Small intestine (tissue), 16 donors: ENCODE measurements at places on chromosomes 4 and X.
A peak's percentile ranks its signal among the peaks of the same experiment; 100 is the strongest.

DNA sequence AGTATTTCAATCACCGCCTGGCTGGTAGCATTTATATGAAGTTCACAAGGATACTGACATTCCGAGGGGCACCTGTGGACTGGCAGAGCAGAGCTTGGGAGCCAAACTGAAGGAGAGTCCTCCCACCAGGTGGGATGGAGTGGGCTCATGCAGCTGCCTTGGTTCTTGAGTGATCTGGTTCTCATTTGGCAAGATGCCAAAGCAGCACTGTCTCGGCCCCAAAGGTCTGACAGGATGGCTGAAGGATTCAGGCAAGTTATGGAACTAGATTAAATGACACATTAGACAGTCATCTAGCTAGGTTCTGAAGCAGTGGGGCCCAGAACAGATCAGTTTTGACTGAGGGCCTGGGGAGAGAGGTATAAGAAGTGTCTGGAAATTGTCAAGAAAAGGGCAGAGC, 3.2 kb downstream of the FGF16 start:
- no peak for DNase-seq

GRCh38 chr4:81678801-81679200, 207.1 kb upstream of the RASGEF1B start:
- no peak for DNase-seq

- no peak for DNase-seq
Measured at GRCh38 chrX:64188901-64189300, 16.6 kb downstream of the AMER1 start.

- no peak for DNase-seq
Measured at GRCh38 chr4:156915221-156915620, 56.4 kb downstream of the PDGFC start.

- peak; percentile 11 for DNase-seq
Measured at GRCh38 chr4:113049421-113050370, at the start of gene ANK2. ANK2 (plus strand) TSS chr4:113049653; CDS start chr4:113049729, 76 bp downstream.

DNA sequence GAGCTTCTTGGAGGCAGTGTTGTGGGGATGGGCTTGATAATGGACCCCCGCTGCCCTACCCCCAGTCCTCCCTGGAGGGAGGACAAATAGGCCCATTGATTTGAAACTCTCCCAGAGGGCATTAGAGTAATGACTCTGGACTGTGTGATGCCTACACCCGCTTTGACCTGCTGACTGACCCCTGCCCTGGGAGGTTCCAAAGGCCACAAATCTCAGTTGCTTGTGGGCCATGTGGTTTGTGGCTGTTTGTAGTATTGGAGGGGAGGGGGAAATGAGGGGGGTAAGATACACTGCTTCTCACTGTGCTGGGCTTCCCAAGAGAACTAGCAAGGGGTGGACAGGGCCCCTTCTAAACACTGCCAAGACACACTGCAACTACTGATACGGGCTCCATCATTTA, 27.6 kb upstream of the BCORL1 start:
- no peak for DNase-seq

GRCh38 chr4:165343353-165344191, 16.1 kb downstream of the MSMO1 start:
- DNase-seq, result peak; percentile 42

- DNase-seq, result peak; percentile 66
Measured at GRCh38 chr4:3461515-3462291, 1.4 kb upstream of the DOK7 start.

- peak; percentile 96 for DNase-seq
Measured at GRCh38 chr4:55733932-55734331, 85.7 kb upstream of the EXOC1L start.

GRCh38 chrX:9788911-9789310, 2.7 kb downstream of the SHROOM2 start:
- peak; percentile 18 for DNase-seq

DNA sequence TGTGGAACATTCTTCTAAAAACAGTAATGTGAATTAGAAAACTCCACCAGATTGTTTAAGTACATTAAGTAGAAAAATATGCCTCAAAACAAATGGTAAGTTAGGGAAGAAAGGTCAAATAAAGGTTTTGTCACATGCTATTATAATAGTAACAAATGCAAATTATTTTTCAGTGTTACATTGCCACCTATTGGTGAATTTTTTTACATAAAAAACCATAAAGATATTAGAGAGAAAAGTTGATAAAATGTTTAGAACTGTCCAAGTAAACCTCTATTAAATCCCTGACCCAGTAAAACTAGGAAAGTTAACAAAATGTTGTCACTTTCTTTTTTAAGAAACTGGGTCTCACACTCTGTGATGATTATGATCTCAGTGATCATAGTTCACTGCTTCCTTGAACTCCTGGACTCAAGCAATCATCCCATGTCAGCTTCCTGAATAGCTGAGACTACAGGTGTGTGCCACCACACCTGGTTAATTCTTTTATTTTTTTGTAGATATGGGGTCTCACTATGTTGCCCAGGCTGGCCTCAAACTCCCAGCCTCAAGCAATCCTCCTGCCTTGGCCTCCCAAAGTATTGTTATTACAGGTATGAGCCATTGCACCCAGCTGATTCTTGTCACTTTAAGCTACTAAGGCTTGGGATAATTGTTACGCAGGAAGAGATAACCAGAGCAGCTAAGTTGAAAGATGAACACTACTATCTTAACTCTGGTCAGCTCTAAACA, 157.6 kb downstream of the ATRX start:
- peak; percentile 0 for DNase-seq

GRCh38 chr4:87570290-87570805, 38.0 kb upstream of the DSPP start:
- no peak for DNase-seq

DNA sequence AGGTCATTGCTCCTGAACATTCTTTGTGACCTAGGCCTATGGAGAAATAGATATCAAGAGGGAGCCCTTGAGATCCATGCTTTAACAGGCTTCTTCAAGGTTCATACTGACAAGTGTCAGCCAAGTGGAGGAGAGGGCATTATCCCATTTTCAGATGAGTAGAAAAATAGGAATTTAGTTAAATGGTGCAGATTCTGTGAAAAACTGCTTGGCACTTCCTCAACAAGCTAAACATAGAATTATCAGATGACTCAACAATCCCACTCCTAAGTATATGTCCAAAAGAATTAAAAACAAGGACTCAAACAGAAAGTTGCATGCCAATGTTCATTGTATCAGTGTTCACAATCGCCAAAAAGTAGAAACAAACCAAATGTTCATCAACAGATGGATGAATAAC, 43.8 kb upstream of the KCNIP4 start:
- DNase-seq, result no peak

- DNase-seq, result peak; percentile 58
Measured at GRCh38 chrX:45806410-45807121, 605.9 kb upstream of the DIPK2B start.

DNA sequence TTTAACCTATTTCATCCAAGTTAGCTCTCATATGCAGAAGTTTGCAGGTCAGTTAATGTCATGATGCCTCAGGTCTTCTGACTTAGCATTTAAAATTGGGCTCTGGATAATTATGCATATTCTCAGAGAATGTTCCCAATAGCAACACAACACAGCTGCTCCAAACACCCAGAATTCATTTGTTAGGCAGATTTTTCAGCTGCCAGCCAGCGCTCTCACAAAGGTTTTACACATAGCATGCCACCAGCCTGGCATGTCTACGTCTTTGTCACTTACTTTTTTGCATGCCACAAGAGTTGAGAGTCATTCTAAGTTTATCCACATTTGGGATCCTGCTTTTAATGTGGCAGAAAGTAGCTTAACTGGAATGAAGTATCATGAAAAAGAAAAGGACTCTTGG, 84.8 kb downstream of the LIMCH1 start:
- no peak for DNase-seq

- no peak for DNase-seq
Measured at GRCh38 chrX:40320819-40321218, 223.1 kb upstream of the BCOR start.

- DNase-seq, result peak; percentile 55
Measured at GRCh38 chr4:39699687-39700409, 1.9 kb downstream of the UBE2K start.

DNA sequence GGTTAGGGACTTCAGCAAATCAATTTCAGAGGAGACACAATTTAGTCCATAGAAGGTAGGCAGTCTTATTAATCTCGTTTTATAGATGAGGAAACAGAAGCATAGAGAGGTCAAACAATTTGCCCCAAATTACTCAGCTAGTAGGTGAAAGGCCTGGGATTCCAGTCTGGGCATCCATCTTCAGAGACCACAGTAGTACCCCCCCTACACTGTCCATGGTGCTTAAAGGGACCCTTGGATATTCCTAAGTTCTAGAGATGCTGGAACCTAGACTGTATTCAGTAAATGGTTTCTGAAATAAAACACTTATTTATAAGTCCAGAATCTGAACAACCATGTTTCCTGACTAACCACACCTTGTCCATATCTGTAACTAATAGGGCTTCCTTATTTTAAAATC, 174.8 kb downstream of the CEP135 start:
- DNase-seq, result no peak

DNA sequence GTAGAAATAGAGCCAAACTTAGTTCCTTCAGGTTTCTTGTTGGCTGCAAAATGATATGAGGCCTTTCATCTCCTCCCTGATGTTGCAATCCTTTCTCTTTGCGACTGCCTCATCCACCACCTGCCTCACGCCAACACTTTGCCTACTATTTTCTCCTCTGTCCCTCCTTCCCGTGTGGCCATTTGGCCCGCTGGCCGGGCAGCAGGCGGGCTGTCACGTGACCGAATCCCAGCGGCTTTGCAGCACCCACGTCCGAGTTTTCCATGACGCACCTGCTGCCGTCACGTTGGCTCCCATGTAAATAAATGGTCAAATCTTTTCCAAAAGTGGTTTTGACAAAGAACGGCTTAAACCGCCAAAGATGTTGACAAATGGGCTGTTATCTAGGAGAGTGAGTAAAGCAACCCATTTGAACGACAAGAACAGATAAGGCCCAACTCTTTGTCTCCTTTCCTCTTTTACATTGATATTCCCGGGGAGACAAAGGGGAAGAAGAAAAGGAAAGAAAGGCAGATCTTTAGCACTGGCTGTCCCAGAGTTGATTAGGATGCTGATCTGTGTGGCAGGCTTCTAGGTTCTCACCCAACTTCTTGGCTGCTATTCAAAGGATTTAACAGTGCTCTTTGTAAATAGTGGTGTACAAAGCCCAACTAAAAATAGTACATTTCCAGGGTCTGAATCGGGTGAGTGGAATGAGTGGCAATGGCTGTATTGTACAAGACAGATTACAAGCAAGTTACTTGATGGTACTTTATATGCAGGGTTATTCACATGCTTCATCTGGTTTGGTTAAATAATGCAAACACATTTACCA, 174.2 kb upstream of the JADE1 start:
- no peak for DNase-seq

DNA sequence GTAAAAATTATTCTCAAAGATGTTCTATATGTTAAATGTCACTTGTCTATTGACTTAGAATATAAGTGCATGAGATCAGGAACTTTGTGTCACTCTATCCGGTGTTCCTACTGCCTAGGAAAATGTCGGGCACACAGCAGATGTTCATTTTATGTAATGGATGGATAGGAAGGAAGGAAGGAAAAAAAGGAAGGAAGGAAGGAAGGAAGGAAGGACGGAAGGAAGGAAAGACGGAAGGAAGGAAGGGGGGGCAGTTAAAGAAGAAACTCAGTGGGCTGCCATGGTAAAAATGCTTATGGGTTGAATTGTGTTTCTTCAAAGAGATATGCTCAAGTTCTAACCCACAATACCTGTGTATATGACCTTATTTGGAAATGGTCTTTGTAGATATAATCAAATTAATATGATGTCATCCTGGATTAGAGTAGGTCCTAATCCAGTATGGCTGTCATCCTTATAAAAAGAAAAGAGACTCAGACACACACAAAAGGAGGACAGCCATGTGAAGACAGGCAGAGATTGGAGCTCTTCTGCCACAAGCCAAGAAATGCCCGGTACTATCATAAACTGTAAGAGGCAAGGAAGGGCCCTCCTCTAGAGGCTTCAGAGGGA, 86.3 kb downstream of the COL25A1 start:
- DNase-seq, result no peak

DNA sequence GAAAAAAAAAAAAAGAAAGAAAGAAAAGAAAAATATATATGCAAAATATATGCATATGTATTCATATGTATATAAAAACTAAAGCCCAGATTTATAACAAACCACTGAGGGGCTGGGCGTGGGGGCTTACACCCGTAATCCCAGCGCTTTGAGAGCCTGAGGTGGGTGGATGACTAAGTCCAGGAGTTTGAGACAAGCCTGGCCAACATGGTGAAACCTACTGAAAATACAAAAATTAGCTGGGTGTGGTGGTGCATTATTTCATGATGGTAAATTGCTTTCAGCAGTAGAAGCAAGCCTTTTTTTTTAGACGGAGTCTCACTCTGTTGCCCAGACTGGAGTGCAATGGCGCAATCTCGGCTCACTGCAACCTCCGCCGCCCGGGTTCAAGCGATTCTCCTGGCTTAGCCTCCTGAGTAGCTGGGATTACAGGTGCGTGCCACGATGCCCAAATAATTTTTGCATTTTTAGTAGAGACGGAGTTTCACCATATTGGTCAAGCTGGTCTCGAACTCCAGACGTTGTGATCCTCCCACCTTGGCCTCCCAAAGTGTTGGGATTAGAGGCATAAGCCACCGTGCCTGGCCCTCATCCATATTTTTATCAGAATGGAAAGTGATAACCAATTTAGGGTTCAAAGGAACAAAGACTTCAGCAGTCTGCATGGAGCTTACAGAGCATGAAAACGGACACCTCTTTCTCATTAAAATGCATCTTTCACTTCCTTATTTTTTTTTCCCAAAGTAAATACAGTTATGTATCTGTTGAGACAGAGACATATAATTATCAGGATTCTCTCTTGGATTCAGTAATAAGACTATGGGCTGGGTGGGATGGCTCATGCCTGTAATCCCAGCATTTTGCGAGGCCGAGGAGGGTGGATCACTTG, 27.7 kb upstream of the MOB1B start:
- no peak for DNase-seq

- DNase-seq, result no peak
Measured at GRCh38 chr4:165011403-165011802, 20.4 kb upstream of the TRIM60 start.

- DNase-seq, result no peak
Measured at GRCh38 chrX:110042496-110042895, 39.6 kb downstream of the TMEM164 start.

DNA sequence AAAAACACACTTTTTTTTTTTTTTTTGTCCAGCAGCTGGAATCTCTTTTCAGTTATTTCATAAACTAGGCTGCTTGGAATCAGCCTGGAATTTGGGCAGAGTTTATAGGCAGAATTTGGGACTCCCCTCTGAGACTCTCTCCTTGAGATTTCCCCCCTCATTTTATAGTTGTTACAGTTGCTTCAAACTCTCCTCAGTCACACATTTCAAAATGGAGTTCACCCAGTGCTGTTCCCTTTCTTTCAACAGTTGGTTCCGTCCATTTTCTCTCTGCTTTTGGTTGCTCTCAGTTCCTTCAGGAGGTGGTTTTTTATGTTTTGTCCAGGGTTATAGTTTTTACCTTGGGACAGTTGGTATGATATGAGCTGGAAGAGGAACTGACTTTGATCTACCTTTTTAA, 27.5 kb downstream of the NSD2 start:
- no peak for DNase-seq
